BJ (cell line): ENCODE measurements at places on chromosomes 3 and 15. TPM values are rescaled to one million over a fixed set of nuclear protein-coding genes. Genes with fewer than 3 reads are reported as not detected.

The IQCH gene
- 0.82 and 1.5 TPM in 2 replicates for polyA plus RNA-seq

The NPAP1 gene
- polyA plus RNA-seq: not detected in 2 replicates

The CFAP91 gene
- 0.16 TPM in 1 of 2 replicates, not detected in the other for polyA plus RNA-seq

The TEX55 gene
- not detected in 2 replicates for polyA plus RNA-seq

The AQR gene
- polyA plus RNA-seq: 15.3 and 24.7 TPM in 2 replicates

The RPL39L gene
- 16.2 and 23.3 TPM in 2 replicates for polyA plus RNA-seq

The ADGRG7 gene
- polyA plus RNA-seq: not detected in 2 replicates

The ERICH6 gene
- not detected in 2 replicates for polyA plus RNA-seq

The SLC38A3 gene
- 0.17 and 0.22 TPM in 2 replicates for polyA plus RNA-seq

The BCHE gene
- not detected in 2 replicates for polyA plus RNA-seq

The TUSC7 gene
- not detected in 2 replicates for polyA plus RNA-seq

The GABRA5 gene
- 0.25 and 0.40 TPM in 2 replicates for polyA plus RNA-seq

The SEMA3F gene
- 7.4 and 11.4 TPM in 2 replicates for polyA plus RNA-seq

The CAND2 gene
- polyA plus RNA-seq: 1.3 and 2.3 TPM in 2 replicates

The CEP63 gene
- polyA plus RNA-seq: 6.4 and 14.5 TPM in 2 replicates

The C3orf70 gene
- polyA plus RNA-seq: 3.3 and 3.9 TPM in 2 replicates

The CA12 gene
- polyA plus RNA-seq: 13.1 and 16.9 TPM in 2 replicates

The ZNF80 gene
- polyA plus RNA-seq: not detected in 2 replicates

The SLC25A20 gene
- 20.4 and 30.2 TPM in 2 replicates for polyA plus RNA-seq

The TNFSF10 gene
- 0.17 TPM in 1 of 2 replicates, not detected in the other for polyA plus RNA-seq

The IL5RA gene
- not detected in 2 replicates for polyA plus RNA-seq

The PLXNB1 gene
- polyA plus RNA-seq: 15.4 and 26.3 TPM in 2 replicates

The ATRIP gene
- polyA plus RNA-seq: 6.3 and 7.9 TPM in 2 replicates

The SMCO1 gene
- not detected in 2 replicates for polyA plus RNA-seq

The XYLB gene
- polyA plus RNA-seq: 3.0 and 3.2 TPM in 2 replicates

The GP5 gene
- 0.02 TPM in 1 of 2 replicates, not detected in the other for polyA plus RNA-seq

The WNT5A gene
- polyA plus RNA-seq: 619 and 627 TPM in 2 replicates

The ERC2 gene
- 0.07 and 0.40 TPM in 2 replicates for polyA plus RNA-seq

The ISLR2 gene
- polyA plus RNA-seq: 0.02 TPM in 2 replicates

The TP53BP1 gene
- polyA plus RNA-seq: 48.3 and 59.9 TPM in 2 replicates

The PPP1R14D gene
- polyA plus RNA-seq: not detected in 2 replicates

The CELSR3 gene
- 0.55 and 0.88 TPM in 2 replicates for polyA plus RNA-seq

The TGM5 gene
- polyA plus RNA-seq: not detected in 2 replicates

The DAZL gene
- polyA plus RNA-seq: not detected in 2 replicates

The NANOGP8 gene
- not detected in 2 replicates for polyA plus RNA-seq

The ARL6IP5 gene
- polyA plus RNA-seq: 129 TPM in 2 replicates
